ENCODE measurements at places on chromosomes 7 and 10. TPM values are rescaled to one million over a fixed set of nuclear protein-coding genes. Genes with fewer than 3 reads are reported as not detected.

The GFRA1 gene
- total RNA-seq, result 26.5 TPM

The CPN1 gene
- not detected for total RNA-seq

The GPC2 gene
- 17.2 TPM for total RNA-seq

The ADCY1 gene
- total RNA-seq, result not detected

The LRRTM3 gene
- 0.05 TPM for total RNA-seq

The KLF14 gene
- 1.6 TPM for total RNA-seq

The SFTPD gene
- not detected for total RNA-seq

The GJD4 gene
- total RNA-seq, result 1.2 TPM

The DENND2A gene
- total RNA-seq, result 9.2 TPM

The INTS15 gene
- 18.8 TPM for total RNA-seq

The HABP2 gene
- not detected for total RNA-seq

GRCh38 chr7:141118767-141119166 is 44.9 kb downstream of the TMEM178B start:
- H3K4me1 ChIP-seq, result no peaks in the 10 kb centered on the region
- no peaks in the 10 kb centered on the region for H3K36me3 ChIP-seq
- DNase-seq, result no peak
- no peak overlapping the region for H3K27ac ChIP-seq
- peaks cover 10% of the 10 kb centered on the region for H3K27me3 ChIP-seq

GRCh38 chr10:3622845-3623621 is 162.0 kb downstream of the KLF6 start:
- DNase-seq, result no peak
- H3K36me3 ChIP-seq, result no peaks in the 10 kb centered on the region
- H3K4me3 ChIP-seq, result no peak overlapping the region
- no peaks in the 10 kb centered on the region for H3K4me1 ChIP-seq
- no peak overlapping the region for H3K27ac ChIP-seq

GRCh38 chr7:130975731-130976130 is 241.7 kb upstream of the KLF14 start:
- no peaks in the 10 kb centered on the region for H3K4me1 ChIP-seq
- no peak for DNase-seq
- H3K27me3 ChIP-seq, result no peaks in the 10 kb centered on the region
- no peak overlapping the region for H3K4me3 ChIP-seq
- no peak overlapping the region for H3K27ac ChIP-seq

- no peak overlapping the region for H3K4me3 ChIP-seq
- no peak for DNase-seq
- H3K4me1 ChIP-seq, result peaks cover 7% of the 10 kb centered on the region
- H3K27me3 ChIP-seq, result no peaks in the 10 kb centered on the region
- no peak overlapping the region for H3K27ac ChIP-seq
These were observed 176.8 kb downstream of the PKD1L1 start for GRCh38 chr7:47771336-47771989.

GRCh38 chr7:47361746-47362215 is 220.1 kb downstream of the TNS3 start:
- DNase-seq, result peak; percentile 77
- no peaks in the 10 kb centered on the region for H3K27me3 ChIP-seq
- H3K36me3 ChIP-seq, result peaks cover 37% of the 10 kb centered on the region
- H3K4me1 ChIP-seq, result peaks cover 16% of the 10 kb centered on the region

GRCh38 chr7:138934861-138935260 is 46.3 kb downstream of the KIAA1549 start:
- H3K4me3 ChIP-seq, result no peak overlapping the region
- H3K27ac ChIP-seq, result peak overlapping the region; percentile 89
- H3K4me1 ChIP-seq, result peaks cover 27% of the 10 kb centered on the region

DNA sequence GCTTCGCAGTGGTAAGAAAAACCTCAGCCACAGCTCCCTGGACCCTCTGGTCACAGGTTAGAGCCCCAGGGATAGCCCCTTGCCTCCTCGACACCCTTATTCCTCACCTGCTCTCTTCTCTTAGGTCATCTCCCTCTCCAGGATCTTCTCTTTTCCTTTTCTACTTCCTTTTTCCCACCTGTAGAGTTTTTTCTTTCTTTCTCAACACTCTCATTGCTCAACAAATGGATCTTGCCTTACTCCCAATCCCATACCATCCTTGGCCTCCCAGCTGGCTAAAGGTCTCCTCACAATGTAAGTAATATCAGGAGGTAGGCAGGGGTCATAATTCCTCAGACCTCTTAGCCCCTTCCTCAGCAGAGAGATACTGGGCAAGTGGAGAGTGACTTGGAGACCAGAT is 17.2 kb downstream of the WNT8B start:
- H3K36me3 ChIP-seq, result no peaks in the 10 kb centered on the region
- no peak overlapping the region for H3K27ac ChIP-seq
- DNase-seq, result no peak
- no peak overlapping the region for H3K4me3 ChIP-seq

DNA sequence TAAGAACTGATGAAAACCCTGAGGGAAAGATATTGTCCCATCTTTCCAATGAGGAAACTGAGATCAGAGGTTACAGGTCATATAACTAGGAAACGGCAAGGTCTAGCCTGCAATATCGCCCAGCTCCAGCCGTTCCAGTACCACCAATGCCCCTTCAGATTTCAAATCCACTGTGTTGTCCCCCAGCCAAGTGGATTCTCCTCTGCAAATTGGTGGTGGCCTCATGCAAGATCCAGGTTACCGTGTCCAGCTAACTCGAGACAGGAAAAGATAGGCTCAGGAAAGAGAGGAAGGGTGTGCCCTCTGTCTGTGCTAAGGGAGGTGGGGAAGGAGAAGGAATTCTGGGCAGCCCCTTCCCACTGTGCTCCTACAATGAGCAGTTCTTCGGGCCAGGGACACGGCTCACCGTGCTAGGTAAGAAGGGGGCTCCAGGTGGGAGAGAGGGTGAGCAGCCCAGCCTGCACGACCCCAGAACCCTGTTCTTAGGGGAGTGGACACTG is 25.3 kb downstream of the PRSS2 start:
- H3K4me3 ChIP-seq, result no peak overlapping the region
- H3K36me3 ChIP-seq, result no peaks in the 10 kb centered on the region
- H3K27me3 ChIP-seq, result peaks cover 30% of the 10 kb centered on the region
- no peak overlapping the region for H3K27ac ChIP-seq
- DNase-seq, result no peak

- H3K36me3 ChIP-seq, result no peaks in the 10 kb centered on the region
- H3K4me3 ChIP-seq, result peak overlapping the region; percentile 3
- peak overlapping the region; percentile 29 for H3K27ac ChIP-seq
- H3K4me1 ChIP-seq, result peaks cover 20% of the 10 kb centered on the region
- DNase-seq, result peak; percentile 74
These were observed 65.9 kb downstream of the DGKB start for GRCh38 chr7:14836571-14837189.

GRCh38 chr7:156778668-156779067 is 114.3 kb downstream of the LMBR1 start:
- H3K27ac ChIP-seq, result no peak overlapping the region
- H3K4me1 ChIP-seq, result no peaks in the 10 kb centered on the region
- H3K36me3 ChIP-seq, result no peaks in the 10 kb centered on the region
- no peak overlapping the region for H3K4me3 ChIP-seq
- no peak for DNase-seq

- H3K36me3 ChIP-seq, result no peaks in the 10 kb centered on the region
- no peaks in the 10 kb centered on the region for H3K4me1 ChIP-seq
- H3K27ac ChIP-seq, result no peak overlapping the region
- no peak for DNase-seq
- no peak overlapping the region for H3K4me3 ChIP-seq
- no peaks in the 10 kb centered on the region for H3K27me3 ChIP-seq
These were observed 121.3 kb downstream of the ARID5B start for GRCh38 chr10:62022830-62023229.

GRCh38 chr10:28508304-28508925 is 24.5 kb upstream of the WAC start:
- DNase-seq, result peak; percentile 20
- H3K27me3 ChIP-seq, result no peaks in the 10 kb centered on the region
- H3K4me3 ChIP-seq, result no peak overlapping the region
- H3K36me3 ChIP-seq, result no peaks in the 10 kb centered on the region

DNA sequence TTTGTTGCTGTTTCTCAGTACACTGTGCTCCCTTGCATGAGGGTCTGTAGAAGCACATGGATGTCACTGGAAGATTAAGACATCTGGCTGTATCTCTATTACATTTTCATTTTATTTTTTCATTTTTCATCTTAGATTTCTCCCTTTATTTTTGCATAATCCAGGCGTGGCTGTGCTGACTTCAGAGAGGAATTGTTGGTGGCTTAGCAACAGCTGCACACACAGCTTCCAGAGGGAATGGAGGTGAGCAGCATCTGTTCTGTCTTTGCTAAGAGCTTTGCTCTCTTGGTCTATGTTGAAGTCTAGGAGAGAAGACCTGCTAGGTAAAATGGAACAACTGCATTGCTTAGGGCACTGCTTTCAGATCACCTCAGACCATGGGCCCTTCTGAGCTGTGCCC is 254.4 kb upstream of the SP4 start:
- H3K36me3 ChIP-seq, result no peaks in the 10 kb centered on the region
- peak; percentile 6 for DNase-seq
- no peak overlapping the region for H3K4me3 ChIP-seq
- H3K27me3 ChIP-seq, result no peaks in the 10 kb centered on the region
- H3K4me1 ChIP-seq, result peaks cover 6% of the 10 kb centered on the region

GRCh38 chr7:25889765-25890164 is 262.2 kb upstream of the NFE2L3 start:
- H3K4me3 ChIP-seq, result no peak overlapping the region
- peaks cover 29% of the 10 kb centered on the region for H3K4me1 ChIP-seq
- no peak overlapping the region for H3K27ac ChIP-seq
- DNase-seq, result no peak
- peaks cover 3% of the 10 kb centered on the region for H3K27me3 ChIP-seq
- no peaks in the 10 kb centered on the region for H3K36me3 ChIP-seq

DNA sequence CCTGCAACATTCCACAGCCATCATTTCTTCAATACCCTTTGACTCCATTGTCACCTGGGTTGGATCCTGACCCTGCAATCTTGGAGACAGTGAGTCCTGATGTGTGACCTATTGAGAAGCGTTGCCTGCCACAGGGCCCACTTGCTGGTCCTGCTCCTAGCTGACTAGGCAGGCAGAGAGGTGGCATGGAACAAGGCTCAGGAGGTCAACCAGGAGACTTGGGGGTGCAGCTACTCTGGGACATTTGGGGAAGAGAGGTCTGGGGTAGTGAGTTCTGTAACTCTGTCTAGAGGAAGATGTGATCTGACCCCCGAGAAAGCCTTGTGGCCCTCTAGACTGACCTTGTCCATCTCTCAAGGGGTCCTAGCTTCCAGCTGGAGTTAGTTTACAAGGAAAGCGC is 1.8 kb downstream of the ZMIZ2 start:
- no peaks in the 10 kb centered on the region for H3K36me3 ChIP-seq
- H3K4me1 ChIP-seq, result no peaks in the 10 kb centered on the region
- DNase-seq, result no peak
- H3K4me3 ChIP-seq, result no peak overlapping the region
- H3K27ac ChIP-seq, result no peak overlapping the region
- H3K27me3 ChIP-seq, result no peaks in the 10 kb centered on the region

GRCh38 chr7:44827567-44827966 is 20.3 kb downstream of the H2AZ2 start:
- no peak for DNase-seq
- no peaks in the 10 kb centered on the region for H3K4me1 ChIP-seq
- no peak overlapping the region for H3K27ac ChIP-seq

GRCh38 chr7:70706204-70706603 is 425.7 kb upstream of the GALNT17 start:
- no peak overlapping the region for H3K27ac ChIP-seq
- no peak overlapping the region for H3K4me3 ChIP-seq
- H3K4me1 ChIP-seq, result peaks cover 19% of the 10 kb centered on the region
- DNase-seq, result no peak
- H3K36me3 ChIP-seq, result peaks cover 60% of the 10 kb centered on the region

DNA sequence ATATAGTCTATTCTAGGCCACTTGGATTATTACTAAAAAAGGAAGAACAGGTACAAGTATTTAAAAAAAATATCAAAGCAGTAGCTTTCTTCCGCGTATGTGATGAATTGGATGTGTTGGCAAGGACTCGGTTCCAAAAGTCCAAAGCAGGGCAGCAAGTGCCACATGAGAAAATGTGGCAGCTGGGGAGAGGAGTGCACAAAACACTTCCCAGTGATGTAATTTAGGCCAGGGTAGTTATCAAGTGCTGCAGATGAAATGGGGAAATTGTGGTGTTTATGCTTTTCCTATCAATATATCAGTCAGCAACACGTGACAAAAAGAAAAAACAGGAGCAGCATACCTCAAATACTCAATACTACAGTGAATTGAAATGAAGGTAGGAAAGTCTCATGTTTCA is 7.0 kb downstream of the RHOBTB1 start:
- peaks cover 20% of the 10 kb centered on the region for H3K36me3 ChIP-seq
- H3K27ac ChIP-seq, result no peak overlapping the region
- no peak overlapping the region for H3K4me3 ChIP-seq
- no peaks in the 10 kb centered on the region for H3K27me3 ChIP-seq

- DNase-seq, result no peak
- 0 out of 2 replicates have a peak, but pooled peaks cover 3% of the 10 kb centered on the region for H3K36me3 ChIP-seq
- H3K4me1 ChIP-seq, result no peaks in the 10 kb centered on the region
- H3K4me3 ChIP-seq, result no peak overlapping the region
- H3K27ac ChIP-seq, result no peak overlapping the region
- no peaks in the 10 kb centered on the region for H3K27me3 ChIP-seq
These were observed 73.4 kb downstream of the CPED1 start for GRCh38 chr7:121061677-121062582.

DNA sequence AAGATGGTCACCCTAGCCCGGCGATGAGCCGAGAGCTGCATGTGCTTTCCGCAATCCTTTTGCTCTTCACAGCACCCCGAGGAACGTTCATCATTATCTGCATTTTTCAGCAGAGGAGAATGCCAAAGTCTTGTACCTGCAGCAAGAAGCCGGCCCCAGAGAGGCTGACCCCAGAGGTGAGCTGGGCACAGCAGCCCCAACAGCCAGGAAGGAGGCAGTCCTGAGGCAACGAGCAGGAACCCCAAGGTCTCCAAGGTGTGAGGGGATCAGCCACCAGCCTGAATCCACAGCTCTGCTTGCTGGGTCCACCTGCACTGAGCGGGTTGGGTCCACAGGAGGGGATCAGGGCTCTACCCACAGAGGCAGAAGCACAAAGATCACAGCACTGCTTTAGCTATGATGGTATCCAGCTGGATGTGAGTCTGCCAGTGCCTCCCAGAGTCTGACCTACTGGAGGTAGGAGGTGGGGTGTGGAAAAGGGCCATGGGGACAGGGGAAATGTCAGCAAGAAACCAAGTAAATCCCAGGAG is 16.8 kb upstream of the GDF10 start:
- no peaks in the 10 kb centered on the region for H3K36me3 ChIP-seq
- H3K27ac ChIP-seq, result no peak overlapping the region
- no peak for DNase-seq
- no peaks in the 10 kb centered on the region for H3K4me1 ChIP-seq
- H3K27me3 ChIP-seq, result no peaks in the 10 kb centered on the region

GRCh38 chr7:41312235-41312634 is 390.7 kb downstream of the INHBA start:
- no peaks in the 10 kb centered on the region for H3K27me3 ChIP-seq
- H3K36me3 ChIP-seq, result no peaks in the 10 kb centered on the region
- H3K27ac ChIP-seq, result no peak overlapping the region
- H3K4me1 ChIP-seq, result no peaks in the 10 kb centered on the region

DNA sequence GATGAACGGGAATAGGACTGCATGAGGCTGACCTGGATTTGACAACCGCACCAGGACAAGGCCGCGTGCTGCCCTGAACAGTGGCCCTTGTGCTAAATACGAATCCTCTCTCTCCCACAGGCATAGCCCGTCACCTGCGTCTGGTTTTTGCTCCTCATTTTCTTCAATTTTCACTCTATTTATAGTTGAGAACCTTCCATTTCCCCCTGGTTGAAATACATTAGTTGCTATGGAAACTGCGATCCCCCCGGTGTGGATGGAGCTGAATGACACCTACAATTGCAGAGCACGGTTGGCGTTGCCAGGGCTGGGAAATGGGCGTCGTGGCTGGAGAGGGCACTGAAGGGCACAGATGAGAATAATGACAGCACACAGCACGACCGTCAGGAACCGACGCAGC is 158.6 kb upstream of the PITRM1 start:
- H3K36me3 ChIP-seq, result no peaks in the 10 kb centered on the region
- no peaks in the 10 kb centered on the region for H3K27me3 ChIP-seq
- no peaks in the 10 kb centered on the region for H3K4me1 ChIP-seq
- no peak overlapping the region for H3K27ac ChIP-seq
